Stimulated activated CD4-positive, alpha-beta T cell treated with anti-CD3 and anti-CD28 coated beads, Interleukin-4, amount 100 ng/mL, for 24 hours (primary cell): ENCODE measurements at places on chromosomes 3 and 15.

DNA sequence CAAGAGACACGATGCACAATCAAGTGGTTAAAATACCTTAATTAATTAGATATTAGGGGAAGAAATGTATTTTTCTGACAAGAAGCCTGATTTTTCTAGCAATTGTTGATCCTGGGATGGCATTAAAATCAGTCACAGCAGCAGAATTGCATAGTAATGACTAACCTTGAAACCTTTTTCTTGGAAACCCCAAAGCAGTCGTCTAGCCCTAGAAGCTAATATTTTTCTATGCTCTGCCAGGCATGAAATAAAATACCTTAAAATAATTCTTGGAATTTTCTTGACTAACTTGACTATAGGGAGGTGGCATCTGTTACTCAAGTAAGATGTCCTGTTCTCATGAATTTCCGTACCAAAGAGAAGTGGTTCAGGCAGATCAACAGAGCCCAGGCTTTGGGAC is 204.1 kb downstream of the THRB start:
- DNase-seq, result no peak

GRCh38 chr3:158769549-158769948 is 32.3 kb upstream of the MFSD1 start:
- no peak for DNase-seq

DNA sequence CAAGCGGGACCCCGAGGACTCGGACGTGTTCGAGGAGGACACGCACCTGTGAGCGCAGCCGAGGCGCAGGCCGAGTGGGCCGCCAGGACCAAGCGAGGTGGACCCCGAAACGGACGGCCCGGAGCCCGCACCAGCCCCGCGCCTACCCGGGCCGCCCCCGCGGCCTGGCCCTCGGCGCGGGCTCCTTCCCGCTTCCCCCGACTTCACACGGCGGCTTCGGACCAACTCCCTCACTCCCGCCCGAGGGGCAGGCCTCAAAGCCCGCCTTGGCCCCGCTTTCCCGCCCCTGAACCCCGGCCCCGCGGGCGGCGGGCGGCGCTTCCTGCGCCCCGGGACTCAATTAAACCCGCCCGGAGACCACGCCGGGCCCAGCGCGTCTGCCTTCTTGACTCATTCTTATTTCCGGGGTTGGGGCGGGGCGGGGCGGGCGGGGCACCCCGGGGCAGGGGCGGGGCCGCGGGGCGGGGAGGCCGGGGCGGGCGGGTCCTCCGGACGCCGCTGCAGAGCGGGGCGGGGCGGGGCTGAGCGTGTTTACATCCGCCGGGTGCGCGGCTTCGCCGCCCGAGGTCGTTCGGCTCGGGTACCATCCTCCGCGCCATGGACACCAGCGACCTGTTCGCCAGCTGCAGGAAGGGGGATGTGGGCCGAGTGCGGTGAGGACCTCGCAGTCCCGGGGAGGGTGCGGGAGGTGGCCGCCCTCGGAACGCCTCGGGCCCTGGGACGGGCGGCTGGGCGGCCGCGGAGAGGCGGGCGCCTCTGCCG is at the start of gene ABTB1:
TSS of gene ABTB1 (plus strand) at position 524 of the 762 bp plus-strand sequence. CDS start at position 598, 74 bp downstream.
- DNase-seq, result peak; percentile 86

GRCh38 chr3:35617370-35617769 is 22.0 kb upstream of the ARPP21 start:
- DNase-seq, result no peak

DNA sequence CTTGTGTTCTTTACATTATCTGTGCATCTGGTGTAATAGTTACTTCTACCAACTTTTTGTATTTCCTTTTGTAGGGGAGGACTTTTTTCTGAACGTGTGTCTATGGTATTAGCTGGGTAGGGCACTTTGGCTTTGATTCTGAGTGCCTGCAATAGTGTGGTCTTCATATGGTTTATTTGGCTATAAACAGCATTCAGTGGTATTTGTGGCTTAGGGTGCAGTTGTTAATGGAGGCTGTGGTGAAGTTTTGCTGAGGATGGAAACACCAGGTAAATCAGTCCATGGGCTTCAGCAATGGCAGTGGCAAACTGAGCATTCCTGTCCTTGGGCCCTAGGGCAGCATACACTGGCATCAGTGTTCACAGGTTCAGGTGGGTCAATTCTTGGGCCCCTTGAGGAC is 230.6 kb upstream of the CTNNB1 start:
- DNase-seq, result no peak

DNA sequence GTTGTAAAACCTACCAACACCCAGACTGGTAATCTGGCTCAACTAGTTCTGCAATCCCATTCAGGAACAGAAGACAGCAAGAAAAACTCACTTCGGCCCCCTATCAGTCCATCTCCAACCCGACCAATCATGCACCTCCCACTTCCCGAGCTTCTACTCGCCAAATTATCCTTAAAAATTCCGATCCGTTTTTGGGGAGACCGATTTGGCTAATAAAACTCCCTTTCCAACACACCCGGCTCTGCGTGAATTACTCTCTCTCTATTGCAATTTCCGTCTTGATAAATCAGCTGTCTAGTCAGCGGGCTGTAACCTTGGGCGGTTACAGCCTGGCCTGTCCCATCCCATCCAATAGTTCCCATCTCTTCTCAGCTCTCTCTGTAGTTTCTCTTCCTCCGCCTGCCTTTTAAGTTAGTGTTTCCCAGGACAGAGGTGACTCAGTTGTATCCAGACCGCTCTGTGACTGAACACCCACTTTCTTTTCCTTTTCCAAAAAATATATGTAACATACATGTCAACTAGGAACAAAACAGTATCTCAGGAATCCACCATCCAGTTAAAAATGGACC is 780 bp upstream of the ACAD9 start:
- peak; percentile 22 for DNase-seq

- peak; percentile 41 for DNase-seq
Observed at GRCh38 chr15:68781766-68782588, 38.7 kb downstream of the ANP32A start.
